ENCODE measurements at places on chromosomes 12 and 14. TPM values are rescaled to one million over a fixed set of nuclear protein-coding genes. Genes with fewer than 3 reads are reported as not detected.
A peak's percentile ranks its signal among the peaks of the same experiment; 100 is the strongest.

DNA sequence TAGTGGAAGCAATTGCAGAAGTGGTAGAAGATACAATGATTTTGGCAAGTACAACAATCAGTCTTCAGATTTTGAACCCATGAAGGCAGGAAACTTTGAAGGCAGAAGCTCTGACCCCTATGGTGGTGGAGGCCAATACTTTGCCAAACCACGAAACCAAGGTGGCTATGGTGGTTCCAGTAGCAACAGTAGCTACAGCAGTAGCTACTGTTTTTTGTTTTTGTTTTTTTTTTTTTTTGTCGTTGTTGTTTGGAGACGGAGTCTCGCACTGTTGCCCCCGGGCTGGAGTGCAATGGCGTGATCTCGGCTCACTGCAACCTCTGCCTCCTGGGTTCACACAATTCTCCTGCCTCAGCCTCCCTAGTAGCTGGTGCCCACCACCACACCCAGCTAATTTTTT is 47.4 kb downstream of the IFNG-AS1 start:
- H3K27me3 ChIP-seq = peaks cover 3% of the 10 kb centered on the region
- H3K4me1 ChIP-seq = no peaks in the 10 kb centered on the region
- H3K27ac ChIP-seq = no peak overlapping the region
- H3K36me3 ChIP-seq = no peaks in the 10 kb centered on the region
- no peak for DNase-seq
- no peak overlapping the region for H3K4me3 ChIP-seq

Gene DCP1B
- total RNA-seq = 17.8 TPM

- H3K36me3 ChIP-seq = no peaks in the 10 kb centered on the region
- DNase-seq = peak; percentile 94
- H3K4me3 ChIP-seq = no peak overlapping the region
- H3K4me1 ChIP-seq = peaks cover 38% of the 10 kb centered on the region
Measured at GRCh38 chr12:121190523-121191031, 19.4 kb upstream of the P2RX4 start.

DNA sequence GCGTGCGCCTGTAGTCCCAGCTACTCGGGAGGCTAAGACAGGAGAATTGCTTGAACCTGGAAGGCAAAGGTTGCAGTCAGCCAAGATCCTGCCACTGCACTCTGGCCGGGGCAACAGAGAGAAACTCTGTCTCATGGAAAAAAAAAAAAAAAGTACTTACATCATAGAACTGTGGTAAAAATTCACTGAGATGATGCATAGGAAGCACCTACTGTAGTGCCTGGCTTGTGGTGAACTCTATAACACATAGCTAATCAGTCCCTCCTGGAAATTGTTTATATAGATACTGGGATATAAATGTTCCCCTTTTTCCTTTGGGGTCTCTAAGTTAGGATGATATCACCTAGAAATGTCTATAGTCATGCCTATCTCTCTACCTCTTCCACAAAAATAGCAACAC is 89.7 kb upstream of the CPM start:
- DNase-seq = no peak
- H3K4me1 ChIP-seq = peaks cover 28% of the 10 kb centered on the region
- H3K4me3 ChIP-seq = no peak overlapping the region
- no peaks in the 10 kb centered on the region for H3K36me3 ChIP-seq
- no peak overlapping the region for H3K27ac ChIP-seq

Gene METTL25
- total RNA-seq = 15.0 TPM

GRCh38 chr12:1800401-1801302 is 19.7 kb upstream of the LRTM2 start:
- no peak overlapping the region for H3K27ac ChIP-seq
- H3K4me1 ChIP-seq = peaks cover 17% of the 10 kb centered on the region
- H3K27me3 ChIP-seq = no peaks in the 10 kb centered on the region
- no peak overlapping the region for H3K4me3 ChIP-seq

Gene EID3
- total RNA-seq = 4.8 TPM

GRCh38 chr14:32764131-32764530 is 174.5 kb upstream of the NPAS3 start:
- no peak for DNase-seq
- no peak overlapping the region for H3K27ac ChIP-seq
- no peaks in the 10 kb centered on the region for H3K36me3 ChIP-seq
- no peaks in the 10 kb centered on the region for H3K27me3 ChIP-seq
- no peak overlapping the region for H3K4me3 ChIP-seq

DNA sequence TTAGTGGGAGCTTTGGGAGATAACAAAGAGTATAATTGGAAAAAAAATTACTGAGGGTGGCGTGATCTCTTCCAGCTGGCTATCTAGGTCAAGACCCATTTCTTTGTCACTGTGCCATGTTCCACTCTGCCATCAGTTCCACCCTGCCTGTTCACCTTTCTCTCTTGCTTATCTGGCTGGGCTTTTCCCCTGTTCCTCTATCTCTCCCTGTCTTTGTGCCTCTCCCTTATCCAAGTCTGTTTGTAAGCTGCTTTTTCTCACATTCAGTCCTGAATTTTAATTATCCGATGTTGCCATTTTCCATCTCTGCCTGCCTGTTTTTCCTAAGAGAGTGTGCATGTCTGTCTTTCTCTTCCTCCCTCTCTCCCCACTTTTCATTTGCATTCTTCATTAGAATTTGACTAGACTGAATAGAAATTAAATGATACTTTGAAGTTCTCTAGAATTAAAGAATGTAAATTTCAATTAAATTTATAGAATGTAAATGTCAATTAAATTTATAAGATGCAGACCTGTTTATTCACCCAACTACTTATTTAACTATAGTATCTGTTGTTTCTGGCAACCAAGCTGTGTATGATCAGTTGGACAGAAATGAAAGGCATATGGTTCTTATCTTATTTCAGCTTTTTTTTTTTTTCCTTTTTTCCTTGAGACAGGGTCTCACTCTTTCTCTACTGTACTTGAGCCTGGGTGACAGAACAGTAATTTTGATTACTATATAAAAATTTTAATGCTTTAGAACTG is 40.9 kb upstream of the A2ML1 start:
- H3K36me3 ChIP-seq = peaks cover 21% of the 10 kb centered on the region
- DNase-seq = no peak
- H3K27ac ChIP-seq = no peak overlapping the region

DNA sequence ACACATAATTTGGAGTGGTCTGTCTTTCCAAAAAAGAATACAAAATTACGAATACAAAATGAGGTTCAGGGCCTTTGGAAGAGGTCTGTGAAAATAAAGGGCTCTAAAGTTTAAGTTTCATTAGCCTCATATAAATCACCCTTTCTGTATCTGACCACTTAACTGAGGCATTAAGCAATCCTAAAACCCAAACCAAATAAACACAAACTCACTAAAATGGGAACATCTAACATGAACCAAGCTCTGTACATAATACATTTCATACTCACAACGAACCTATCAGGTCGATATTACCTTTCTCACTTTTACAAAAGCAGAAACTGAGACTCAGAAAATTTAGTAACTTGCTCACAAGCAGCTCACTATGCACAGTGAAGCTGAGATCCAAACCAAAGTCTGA is 1.1 kb upstream of the CCDC196 start:
- no peak for DNase-seq
- no peaks in the 10 kb centered on the region for H3K4me1 ChIP-seq
- H3K27ac ChIP-seq = no peak overlapping the region
- no peak overlapping the region for H3K4me3 ChIP-seq
- no peaks in the 10 kb centered on the region for H3K36me3 ChIP-seq

DNA sequence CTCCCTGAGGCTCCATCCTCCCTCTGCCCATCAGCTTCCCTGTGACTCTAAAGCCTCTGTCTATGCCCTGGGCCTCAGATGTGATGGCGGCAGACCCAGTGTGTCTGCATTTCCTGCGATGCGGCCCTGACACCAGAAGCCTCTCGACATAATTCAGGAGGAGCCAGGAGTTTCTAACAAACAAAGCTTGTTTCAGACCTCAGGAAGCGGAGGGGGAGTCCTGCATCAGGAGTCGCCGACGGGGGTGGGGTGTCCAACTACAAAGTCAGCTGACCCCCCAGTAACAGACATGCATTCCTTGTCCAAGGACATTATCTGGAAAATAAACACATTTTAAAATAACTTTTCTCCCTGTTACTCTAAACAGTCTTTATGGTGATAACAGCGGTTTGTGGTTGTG is 167.5 kb downstream of the DPF3 start:
- H3K36me3 ChIP-seq = 0 out of 2 replicates have a peak, but pooled peaks cover 2% of the 10 kb centered on the region
- peak; percentile 69 for DNase-seq
- H3K27ac ChIP-seq = peak overlapping the region; percentile 38
- no peaks in the 10 kb centered on the region for H3K27me3 ChIP-seq
- peaks cover 16% of the 10 kb centered on the region for H3K4me1 ChIP-seq

- DNase-seq = no peak
- no peaks in the 10 kb centered on the region for H3K4me1 ChIP-seq
- H3K36me3 ChIP-seq = peaks cover 3% of the 10 kb centered on the region
- no peak overlapping the region for H3K4me3 ChIP-seq
- no peaks in the 10 kb centered on the region for H3K27me3 ChIP-seq
- H3K27ac ChIP-seq = no peak overlapping the region
Measured at GRCh38 chr14:75747899-75748298, 86.9 kb downstream of the TTLL5 start.

GRCh38 chr14:99545586-99545985 is 58.4 kb downstream of the CCDC85C start:
- H3K27me3 ChIP-seq = no peaks in the 10 kb centered on the region
- H3K36me3 ChIP-seq = no peaks in the 10 kb centered on the region
- DNase-seq = no peak
- no peak overlapping the region for H3K4me3 ChIP-seq
- no peak overlapping the region for H3K27ac ChIP-seq

DNA sequence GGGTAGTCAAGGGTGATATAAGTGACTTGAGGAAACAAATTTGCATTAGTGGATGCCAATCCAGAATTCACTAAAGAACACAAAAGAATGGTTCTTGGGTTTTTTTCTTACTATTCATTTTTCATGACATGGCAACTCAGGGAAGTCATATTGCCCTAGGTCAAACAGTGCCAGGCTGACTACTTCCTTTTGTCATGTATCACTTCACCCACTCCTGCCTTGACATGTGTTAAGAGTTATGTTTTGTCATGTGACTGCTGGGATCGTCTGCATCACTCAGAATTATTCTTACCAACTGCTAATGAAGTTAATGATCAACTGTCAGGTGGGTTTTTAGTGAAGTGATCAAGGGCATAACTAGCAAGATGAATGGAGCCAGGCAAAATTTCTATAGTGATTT is 74.2 kb downstream of the PRORP start:
- no peak for DNase-seq
- no peaks in the 10 kb centered on the region for H3K36me3 ChIP-seq
- H3K27ac ChIP-seq = no peak overlapping the region
- H3K27me3 ChIP-seq = no peaks in the 10 kb centered on the region
- H3K4me1 ChIP-seq = no peaks in the 10 kb centered on the region

Gene ITGA7
- 0.24 TPM for total RNA-seq

- DNase-seq = no peak
- H3K4me1 ChIP-seq = no peaks in the 10 kb centered on the region
- H3K36me3 ChIP-seq = no peaks in the 10 kb centered on the region
- no peak overlapping the region for H3K27ac ChIP-seq
Measured at GRCh38 chr12:88658009-88658408, 77.7 kb upstream of the KITLG start.

DNA sequence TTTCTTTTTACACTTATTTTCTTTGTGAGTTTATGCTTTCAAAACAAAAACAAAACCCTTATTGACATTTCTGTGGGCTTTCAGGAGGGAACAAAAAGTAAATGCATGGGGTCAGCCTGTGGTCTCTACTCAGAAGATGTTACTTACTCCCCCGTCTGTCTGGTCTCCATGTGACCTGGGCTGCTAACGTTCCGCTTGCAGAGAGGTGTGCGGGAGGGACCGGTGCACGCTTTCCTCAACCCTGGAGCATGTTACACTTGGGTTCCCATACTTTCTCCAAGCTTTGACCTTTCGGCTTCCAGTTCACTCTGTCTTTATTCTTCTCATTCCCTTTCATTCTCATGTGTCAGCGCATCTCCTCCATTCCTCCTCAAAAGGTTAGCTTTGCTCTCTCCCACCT is 36.5 kb downstream of the ZC3H14 start:
- H3K27ac ChIP-seq = no peak overlapping the region
- no peak overlapping the region for H3K4me3 ChIP-seq
- peaks cover 89% of the 10 kb centered on the region for H3K36me3 ChIP-seq
- no peaks in the 10 kb centered on the region for H3K4me1 ChIP-seq
- H3K27me3 ChIP-seq = no peaks in the 10 kb centered on the region
- no peak for DNase-seq

- H3K27me3 ChIP-seq = no peaks in the 10 kb centered on the region
- H3K4me3 ChIP-seq = no peak overlapping the region
- no peak for DNase-seq
- H3K36me3 ChIP-seq = no peaks in the 10 kb centered on the region
- H3K4me1 ChIP-seq = no peaks in the 10 kb centered on the region
Measured at GRCh38 chr12:31687101-31687527, 27.6 kb downstream of the ETFBKMT start.

Data from SJSA1 (cell line).